ENCODE measurements at places on chromosomes 2 and 18.

DNA sequence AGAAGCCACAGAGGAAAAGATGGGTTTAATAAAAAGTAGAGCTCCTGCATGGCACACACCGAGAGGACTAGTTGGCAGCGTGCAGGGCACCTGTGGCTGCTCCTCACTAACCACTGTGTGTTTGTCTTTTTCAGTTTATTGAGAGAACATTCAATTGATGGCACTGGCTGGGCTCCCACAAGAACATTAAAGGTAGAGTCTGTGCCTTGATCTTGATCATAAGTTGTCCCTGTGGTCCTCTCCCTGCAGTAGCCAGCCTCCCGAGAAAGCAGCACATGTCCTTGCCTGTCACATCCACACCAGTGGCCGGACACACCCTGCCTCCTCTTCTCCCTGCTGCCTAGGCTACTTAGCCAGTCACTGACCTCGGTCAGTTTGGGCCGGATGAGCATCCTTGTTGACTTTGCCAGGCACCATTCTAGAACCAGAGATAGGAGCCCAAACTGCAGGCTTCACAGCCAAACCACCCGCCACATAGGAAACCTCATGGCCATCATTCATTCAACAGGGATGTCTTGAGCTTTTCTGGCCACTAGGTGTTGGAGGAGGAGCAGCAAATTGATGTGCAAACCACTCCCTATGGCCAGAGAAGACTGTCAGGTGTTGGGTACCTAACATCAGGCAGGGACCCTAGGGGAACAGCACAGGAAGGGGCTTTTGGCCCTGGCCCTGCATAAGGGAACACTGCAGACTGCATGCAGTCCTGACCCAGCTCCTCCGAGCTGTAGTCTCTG is 30.2 kb upstream of the SCLY start:
- DNase-seq, result no peak

GRCh38 chr2:11629851-11630250 is 40.1 kb downstream of the NTSR2 start:
- no peak for DNase-seq

DNA sequence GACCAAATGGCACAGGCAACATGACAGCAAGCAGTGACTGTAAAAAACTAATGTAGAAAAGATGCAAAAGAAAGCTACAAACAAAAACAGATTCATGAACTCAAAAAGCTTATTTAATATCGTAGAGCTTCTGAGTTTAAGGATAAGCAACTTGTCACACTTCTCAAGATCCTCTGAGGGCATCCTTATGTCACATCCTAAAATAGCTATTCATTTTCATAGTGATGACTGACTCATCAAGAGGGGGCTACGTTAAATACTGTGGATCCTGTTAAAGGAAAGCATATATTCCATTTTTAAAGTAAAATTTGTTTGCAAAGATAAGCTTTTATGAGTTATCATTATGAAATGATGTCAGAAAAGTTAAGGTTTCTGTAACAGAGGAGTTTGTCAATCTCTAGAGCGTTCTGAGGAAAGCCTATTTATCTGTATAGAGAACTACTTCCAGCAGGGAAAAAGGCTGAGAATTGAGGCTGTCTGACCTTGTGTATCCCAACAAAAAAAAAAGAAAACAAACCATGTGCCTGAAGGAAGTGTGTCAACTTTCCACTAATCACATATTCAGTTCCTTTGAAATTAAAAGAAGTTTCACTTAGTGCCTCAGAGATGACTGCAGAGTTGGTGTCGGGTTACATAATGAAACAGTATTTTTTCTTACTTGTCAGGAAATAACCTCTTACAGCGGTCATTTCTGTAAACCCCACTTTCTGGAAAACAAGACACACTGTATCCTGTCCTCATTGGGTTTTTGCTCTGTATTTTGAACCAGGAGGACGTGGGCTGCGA is 115.5 kb downstream of the ESCO1 start:
- peak; percentile 36 for DNase-seq

- no peak for DNase-seq
Measured at GRCh38 chr2:111058264-111058663, 62.5 kb upstream of the BCL2L11 start.

- DNase-seq, result peak; percentile 71
Measured at GRCh38 chr2:170235860-170236679, 58.1 kb downstream of the MYO3B start.

DNA sequence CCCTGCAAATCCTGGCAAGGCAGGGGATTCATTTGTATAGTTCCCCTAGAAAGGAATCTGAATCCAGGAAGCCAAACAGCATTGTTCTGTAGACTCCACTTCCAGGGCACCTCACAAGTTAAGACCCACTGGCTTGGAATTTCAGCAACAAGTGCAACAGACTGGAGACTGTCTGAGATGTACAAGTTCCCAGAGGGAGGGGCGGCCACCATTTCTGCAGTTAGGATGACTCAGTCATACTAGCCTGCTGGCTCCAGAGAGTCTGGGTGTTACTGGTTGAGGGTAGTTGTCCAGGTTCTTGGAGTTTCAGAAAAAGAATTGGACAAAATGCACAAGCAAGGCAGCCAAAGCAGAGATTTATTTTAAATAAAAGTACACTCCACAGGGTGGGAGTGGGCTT is 384.2 kb downstream of the DSC3 start:
- DNase-seq, result peak; percentile 53

GRCh38 chr18:31603315-31603714 is 11.6 kb downstream of the TTR start:
- DNase-seq, result peak; percentile 40

DNA sequence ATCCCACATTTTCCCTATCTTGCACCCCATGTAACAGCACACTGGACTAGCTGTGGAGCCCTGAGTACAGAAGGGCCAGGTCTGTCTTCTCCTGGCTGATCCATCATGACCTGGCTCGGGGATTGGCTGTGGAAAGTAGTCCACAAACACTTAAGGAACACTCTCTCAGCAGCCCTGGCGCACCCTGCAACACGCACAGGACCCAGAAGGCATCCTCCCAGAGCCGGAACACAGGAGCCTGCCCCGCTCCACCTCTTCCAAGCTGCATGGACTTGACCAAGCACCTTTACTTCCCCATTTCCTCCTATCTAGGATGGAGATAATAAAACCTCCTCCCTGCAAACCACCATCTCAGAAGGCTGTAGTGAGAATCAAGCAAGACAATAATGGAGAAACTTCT is 151.7 kb downstream of the CTIF start:
- DNase-seq, result no peak

- peak; percentile 92 for DNase-seq
Measured at GRCh38 chr18:36354989-36355388, 57.5 kb downstream of the FHOD3 start.

GRCh38 chr18:13999231-13999630 is 83.9 kb upstream of the MC2R start:
- DNase-seq, result no peak

DNA sequence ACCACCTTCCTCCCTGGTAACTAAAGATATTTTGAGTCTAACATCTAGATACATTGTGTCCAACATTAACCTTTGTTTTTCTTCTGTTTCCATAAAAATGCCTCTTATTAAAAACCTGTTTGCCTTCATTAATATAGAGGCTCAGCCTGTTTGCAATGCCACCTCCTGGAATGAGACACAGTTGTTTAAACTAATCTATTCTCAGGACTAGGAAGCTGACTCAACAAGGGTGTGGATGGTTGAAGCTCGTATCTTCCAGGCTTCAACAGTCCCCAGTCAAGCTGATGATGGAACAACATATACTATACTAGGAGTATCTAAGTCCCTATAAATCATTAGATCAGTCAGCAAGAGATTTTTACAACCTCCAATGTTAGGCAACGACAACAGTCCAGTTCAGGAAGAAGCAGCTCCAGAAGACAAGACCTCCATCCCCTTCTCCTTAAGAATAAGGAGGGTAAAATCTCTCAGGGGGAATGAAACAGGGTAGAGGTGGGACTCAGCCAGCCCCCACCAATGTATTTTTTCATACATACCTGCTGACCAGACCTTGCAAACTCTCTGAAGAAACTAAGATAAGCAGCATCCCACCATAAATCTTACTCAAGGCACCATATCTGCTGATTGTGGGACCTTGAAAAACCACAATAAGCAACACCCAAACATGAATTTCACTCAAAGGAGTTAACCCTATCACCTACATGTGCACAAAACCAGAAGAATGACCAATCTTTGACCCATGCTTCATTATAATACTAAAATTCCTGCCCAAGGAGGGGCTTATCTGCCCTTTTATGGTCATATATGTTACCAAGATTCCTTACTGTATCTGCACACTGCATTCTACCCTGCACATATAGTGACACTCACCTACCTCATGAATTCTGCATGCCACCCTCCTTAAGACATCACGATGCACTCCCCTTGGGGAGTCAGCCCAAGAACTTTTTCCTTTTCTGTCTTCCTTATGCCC is 21.4 kb downstream of the ZNF24 start:
- peak; percentile 33 for DNase-seq

DNA sequence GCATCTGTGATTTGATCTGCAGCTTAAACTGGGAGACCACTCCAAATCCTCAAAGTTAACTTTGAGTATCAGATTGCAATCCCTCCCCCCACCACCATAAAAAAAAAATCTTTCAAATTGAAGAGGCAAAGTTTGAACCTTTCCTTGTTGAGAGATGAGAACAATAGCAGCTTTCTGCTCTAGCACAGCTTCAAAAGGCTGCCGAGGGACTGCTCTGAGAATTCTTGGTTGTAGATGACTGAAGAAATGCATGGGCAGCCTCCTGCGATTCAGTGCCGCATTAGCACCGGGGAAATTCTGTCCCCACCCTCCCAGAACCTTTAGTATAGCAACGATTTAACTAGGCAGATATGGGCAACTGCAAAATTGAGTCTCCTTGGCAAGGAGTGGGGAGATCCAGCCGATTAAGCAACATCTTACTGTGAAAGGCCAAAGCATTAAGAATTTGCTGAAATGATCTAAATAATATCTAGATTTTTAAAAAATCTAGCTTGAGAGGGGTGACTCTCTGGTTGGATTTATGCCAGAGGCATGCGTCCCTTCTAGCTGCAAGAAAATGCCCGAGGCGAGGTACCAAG is 3.9 kb upstream of the SP5 start:
- DNase-seq, result no peak

GRCh38 chr18:9066358-9066757 is 36.1 kb upstream of the NDUFV2 start:
- DNase-seq, result no peak

DNA sequence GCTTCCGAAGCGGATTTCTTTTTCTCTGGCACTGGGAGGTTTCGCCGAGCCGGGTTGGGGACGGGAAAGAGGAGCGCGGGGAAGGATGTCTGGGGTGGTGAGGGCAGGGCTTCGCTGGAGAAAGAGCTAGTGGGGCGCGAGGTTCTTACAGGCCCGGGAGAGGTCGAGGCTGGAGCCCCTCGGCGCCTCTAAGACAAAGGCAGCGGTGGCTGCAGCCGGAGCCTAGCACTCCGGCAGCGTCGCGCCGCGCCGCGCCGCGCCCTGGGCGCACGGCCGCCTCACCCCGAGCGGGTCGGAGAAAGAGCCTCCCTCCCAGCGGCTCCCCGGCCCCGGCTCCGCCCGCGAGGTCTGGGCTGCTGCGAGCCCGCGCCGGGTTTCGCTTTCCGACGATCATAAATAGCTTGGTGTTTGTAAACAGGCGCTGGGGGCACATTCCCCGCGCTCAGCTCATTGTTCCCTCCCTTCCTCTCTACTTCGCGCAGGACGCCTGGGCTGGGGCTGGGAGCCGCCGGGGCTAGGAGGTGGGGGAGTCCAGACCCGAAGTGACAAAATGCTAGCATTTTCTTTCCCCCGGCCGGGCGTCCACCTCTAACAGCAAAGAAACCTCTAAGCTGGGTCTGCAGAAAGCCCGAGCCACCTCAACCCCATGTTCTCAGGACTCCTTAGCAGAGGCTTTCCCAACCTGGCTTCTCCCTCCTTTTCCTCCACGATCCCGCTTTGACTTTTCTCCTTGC is 813 bp upstream of the MEIS1 start:
- peak; percentile 42 for DNase-seq

- DNase-seq, result no peak
Measured at GRCh38 chr18:37869051-37869450, 303.5 kb upstream of the CELF4 start.

DNA sequence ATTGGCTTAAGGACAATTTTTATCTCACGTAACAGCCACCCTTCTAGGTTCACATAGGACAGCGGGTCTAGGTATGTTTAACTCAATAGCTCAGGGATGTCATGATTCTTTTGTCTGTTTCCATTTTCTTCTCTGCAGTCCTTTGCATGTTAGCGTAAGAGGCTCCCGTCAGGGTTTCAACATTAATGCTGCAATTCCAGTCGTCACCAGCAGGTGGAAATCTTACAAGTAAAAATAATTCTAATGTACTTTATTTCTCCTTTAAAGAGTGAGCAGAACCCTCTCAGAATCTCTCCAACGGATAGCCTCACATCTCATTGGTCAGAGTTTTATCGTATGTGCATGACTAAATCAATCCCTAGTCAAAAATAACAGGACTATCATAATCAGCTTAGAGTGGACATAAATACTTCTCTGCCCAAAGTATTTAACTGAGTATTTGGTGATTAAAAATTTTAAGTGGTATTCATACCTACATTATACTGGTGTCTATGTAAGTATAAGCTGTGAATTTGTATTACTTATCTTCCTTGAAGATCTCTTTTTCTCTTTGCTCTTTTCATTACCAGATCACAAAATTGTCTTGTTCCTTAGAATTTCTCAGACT is 487.2 kb upstream of the GCFC2 start:
- DNase-seq, result peak; percentile 47

GRCh38 chr2:150900913-150901312 is 360.8 kb downstream of the RBM43 start:
- DNase-seq, result no peak

- DNase-seq, result peak; percentile 90
Measured at GRCh38 chr2:100178085-100178788, 35.8 kb upstream of the AFF3 start.

GRCh38 chr2:42675815-42676214 is 88.1 kb downstream of the OXER1 start:
- no peak for DNase-seq

GRCh38 chr2:99476629-99477028 is 13.2 kb downstream of the REV1 start:
- no peak for DNase-seq

GRCh38 chr2:109472974-109473373 is 140.8 kb downstream of the SEPTIN10 start:
- no peak for DNase-seq

DNA sequence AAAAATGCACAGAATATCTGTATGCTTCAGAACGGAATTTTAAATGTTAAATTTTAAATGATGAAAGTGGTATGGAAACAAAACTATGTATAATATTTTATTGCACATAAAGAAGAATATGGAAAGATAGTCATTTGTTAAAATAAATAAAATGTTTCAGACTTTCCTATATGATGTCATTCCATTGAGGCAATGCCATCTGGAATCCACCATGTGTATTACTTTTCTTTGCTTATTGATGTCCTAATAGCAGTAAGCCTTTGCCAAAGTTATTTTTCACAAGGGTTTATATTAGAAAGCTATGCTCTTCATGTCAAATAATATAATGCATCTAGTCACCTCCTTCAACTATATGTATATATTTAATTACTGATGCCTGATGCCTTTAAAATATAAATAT is 601.6 kb upstream of the PKDCC start:
- no peak for DNase-seq

Data from HT1080 (cell line).